Calu3 (cell line): ENCODE measurements at places on chromosomes 16 and 17. TPM values are rescaled to one million over a fixed set of nuclear protein-coding genes. Genes with fewer than 3 reads are reported as not detected.

GRCh38 chr16:22312897-22313781 lies 15.9 kb downstream of the POLR3E start:
- no peak overlapping the region for H3K4me3 ChIP-seq
- H3K4me1 ChIP-seq, result no peaks in the 10 kb centered on the region
- no peak overlapping the region for H3K27ac ChIP-seq
- no peak for DNase-seq

- no peak overlapping the region for H3K27ac ChIP-seq
- H3K4me3 ChIP-seq, result no peak overlapping the region
- peaks cover 11% of the 10 kb centered on the region for H3K4me1 ChIP-seq
- H3K27me3 ChIP-seq, result no peaks in the 10 kb centered on the region
- no peak for DNase-seq
Observed at GRCh38 chr17:12591021-12591735, 74.5 kb upstream of the MYOCD start.

- H3K27ac ChIP-seq, result no peak overlapping the region
- DNase-seq, result no peak
- H3K36me3 ChIP-seq, result no peaks in the 10 kb centered on the region
- no peak overlapping the region for H3K4me3 ChIP-seq
Observed at GRCh38 chr17:14854691-14855090, 410.4 kb downstream of the PMP22 start.

DNA sequence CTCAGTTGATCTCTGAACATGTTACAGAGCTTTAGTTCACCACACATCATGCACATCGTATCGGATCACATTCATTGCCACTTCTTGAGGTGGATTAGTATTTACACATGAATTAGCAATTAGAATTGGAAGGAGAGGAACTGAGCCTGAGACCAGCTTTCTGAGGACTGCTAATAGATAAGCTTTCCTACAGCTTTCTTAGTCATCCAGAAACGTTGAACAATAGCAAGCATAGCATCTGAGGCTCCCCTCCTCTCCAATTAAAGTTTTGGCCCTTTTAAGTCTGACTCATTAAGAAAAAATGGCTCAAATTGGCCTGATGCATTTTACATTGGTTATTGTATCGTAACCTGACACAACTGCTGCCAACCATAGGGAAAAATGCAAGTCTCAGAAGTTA lies 1130.4 kb downstream of the CDH8 start:
- no peaks in the 10 kb centered on the region for H3K27me3 ChIP-seq
- no peak overlapping the region for H3K27ac ChIP-seq
- no peak for DNase-seq
- no peaks in the 10 kb centered on the region for H3K4me1 ChIP-seq
- no peaks in the 10 kb centered on the region for H3K36me3 ChIP-seq
- no peak overlapping the region for H3K4me3 ChIP-seq

- DNase-seq, result peak; percentile 95
- H3K4me3 ChIP-seq, result peak within 1 kb of the TSS; percentile 97
- H3K27ac ChIP-seq, result peak within 1 kb of the TSS; percentile 93
- peaks cover 38% of the 10 kb centered on the region for H3K4me1 ChIP-seq
Observed at GRCh38 chr17:28644787-28645575, at the start of gene BLTP2. Gene BLTP2, minus strand, starts transcription at chr17:28645158. Its CDS starts 102 bp downstream, at chr17:28645056.

DNA sequence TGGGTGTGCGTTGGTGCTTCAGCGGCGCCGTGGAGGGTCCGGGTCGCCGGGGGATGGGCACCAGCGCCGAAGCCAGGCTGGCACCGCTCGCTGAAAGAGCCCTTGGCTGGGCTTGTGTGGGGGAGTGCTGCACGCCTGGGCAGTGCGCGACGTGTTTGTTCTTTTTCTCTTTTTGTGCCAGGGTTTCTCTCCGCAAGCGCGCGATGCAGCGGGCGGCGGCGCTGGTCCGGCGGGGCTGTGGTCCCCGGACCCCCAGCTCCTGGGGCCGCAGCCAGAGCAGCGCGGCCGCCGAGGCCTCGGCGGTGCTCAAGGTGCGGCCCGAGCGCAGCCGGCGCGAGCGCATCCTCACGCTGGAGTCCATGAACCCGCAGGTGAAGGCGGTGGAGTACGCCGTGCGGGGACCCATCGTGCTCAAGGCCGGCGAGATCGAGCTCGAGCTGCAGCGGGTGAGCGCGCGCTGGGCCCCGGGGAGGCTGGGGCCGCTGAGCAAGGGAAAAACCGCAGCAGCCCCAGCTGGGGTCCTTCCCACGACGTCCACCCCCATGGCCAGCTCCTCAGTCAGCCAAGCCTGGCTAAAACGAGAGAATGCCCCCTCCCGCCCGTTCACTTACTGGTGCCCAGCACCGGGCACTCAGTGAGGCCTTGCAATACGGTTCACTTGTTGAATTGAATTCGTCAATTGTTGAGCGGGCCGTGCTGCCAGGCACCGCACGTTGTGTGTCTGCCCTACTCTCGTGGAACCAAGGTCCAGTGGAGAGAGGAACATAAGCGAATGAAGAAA lies 541 bp downstream of the GPT2 start:
- peaks cover 50% of the 10 kb centered on the region for H3K4me1 ChIP-seq
- DNase-seq, result no peak
- H3K4me3 ChIP-seq, result peak overlapping the region; percentile 82

DNA sequence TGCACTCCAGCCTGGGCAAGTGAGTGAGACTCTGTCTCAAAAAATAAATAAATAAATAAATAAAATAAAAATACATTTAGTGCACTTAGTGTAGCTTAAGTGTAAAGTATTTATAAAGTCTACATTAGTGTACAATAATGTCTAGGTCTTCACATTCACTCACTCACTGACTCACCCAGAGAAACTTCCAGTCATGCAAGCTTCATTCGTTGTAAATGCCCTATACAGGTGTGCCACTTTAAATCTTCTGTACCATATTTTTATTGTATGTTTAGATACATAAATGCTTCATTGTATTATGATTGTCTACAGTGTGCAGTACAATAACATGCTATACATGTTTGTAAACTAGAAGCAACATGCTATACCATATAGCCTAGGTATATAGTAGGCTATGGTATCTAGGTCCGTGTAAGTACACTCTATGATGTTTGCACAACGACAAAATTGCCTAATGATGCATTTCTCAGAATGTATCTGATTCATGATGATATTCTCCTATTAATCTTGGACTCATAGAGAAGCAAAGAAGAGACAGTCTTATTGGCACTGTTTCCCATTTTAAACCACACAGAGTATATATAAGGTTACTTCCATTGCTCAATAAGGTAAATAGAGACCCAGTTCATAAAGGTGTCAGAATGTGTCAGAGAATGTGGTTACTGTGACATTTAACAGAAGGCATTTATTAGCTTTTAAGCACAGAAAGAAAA lies 1314.9 kb downstream of the CDH11 start:
- no peaks in the 10 kb centered on the region for H3K4me1 ChIP-seq
- no peaks in the 10 kb centered on the region for H3K27me3 ChIP-seq
- no peaks in the 10 kb centered on the region for H3K36me3 ChIP-seq
- no peak overlapping the region for H3K4me3 ChIP-seq

The ITPRIPL2 gene
- total RNA-seq, result 73.1 and 86.0 TPM in 2 replicates

The PLCG2 gene
- total RNA-seq, result 3.4 and 13.7 TPM in 2 replicates

The IFT20 gene
- 31.9 and 32.1 TPM in 2 replicates for total RNA-seq

The CUEDC1 gene
- total RNA-seq, result 30.9 and 34.7 TPM in 2 replicates

The TK2 gene
- 53.2 and 56.6 TPM in 2 replicates for total RNA-seq

The SNF8 gene
- 198 and 213 TPM in 2 replicates for total RNA-seq
